GM19239 (cell line): ENCODE measurements at places on chromosomes 12 and 14.

GRCh38 chr12:1797011-1797901 lies 23.1 kb upstream of the LRTM2 start:
- peak; percentile 33 for DNase-seq

DNA sequence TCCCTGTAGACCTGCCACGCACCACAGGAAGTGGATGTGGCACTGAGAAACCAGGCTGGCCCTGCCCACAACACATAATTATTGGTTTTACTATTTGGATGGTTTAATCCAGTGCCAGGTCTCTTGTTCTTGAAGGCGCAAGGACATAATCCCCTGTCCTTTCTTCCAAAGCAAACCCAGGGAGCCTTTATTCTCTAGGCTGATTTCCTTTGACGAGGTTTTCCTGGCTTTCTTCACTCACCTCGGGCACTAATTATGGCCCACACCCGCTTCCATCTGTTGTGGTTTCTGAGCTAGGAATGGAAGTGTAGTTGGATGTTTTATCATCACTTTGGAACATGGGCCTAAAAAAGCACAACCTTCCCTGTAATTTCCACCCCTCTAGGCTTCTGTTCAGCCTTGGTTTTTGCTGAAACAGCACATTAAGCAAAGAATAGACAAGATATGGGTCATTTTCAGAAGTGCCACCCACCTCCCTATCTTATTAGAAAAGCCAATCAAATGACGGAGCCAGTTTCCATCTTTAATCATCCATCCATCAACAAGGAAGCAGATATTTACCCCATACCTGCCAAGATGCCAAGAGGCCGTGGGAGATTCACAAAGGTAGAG lies 73.9 kb downstream of the PPP1R36 start:
- DNase-seq: no peak

DNA sequence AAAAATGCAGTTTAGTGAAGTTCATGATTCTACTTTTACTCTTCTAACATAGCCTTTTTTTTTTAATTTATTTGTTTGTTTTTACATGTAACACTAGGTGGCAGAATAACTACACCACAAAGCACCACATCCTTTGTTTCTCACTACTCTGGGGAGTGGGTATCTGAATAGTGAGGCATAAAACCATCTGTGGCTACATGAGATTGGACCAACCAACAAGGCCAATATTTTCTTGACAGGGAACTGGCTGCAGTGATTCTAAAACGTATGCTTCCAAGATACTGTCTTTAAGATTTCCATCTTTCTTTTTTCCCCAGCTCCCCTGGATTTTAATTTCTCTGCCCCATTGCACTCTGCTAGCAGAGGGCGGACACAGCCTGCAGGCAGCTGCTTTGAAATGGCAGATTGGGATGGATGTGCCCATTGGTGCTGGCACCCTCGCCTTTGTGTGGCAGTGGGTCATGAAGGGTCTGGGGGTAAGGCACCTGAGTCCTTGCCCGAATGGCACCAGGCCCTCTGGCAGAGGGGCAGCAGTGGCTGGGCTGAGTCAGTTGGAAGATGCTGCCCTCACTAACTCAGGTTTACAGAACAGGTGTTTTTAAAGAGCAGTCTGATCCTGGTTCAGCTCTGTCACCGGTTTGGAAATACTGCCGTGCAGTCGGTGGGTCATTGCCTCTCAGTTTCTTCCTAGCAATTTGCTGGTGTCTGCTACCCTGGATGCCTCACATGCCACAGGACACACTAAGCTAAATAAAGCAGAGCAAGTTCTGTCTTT lies 429.1 kb downstream of the RAD51B start:
- DNase-seq: no peak

GRCh38 chr14:20848316-20848954 lies 42.8 kb upstream of the RNASE3 start:
- DNase-seq: no peak

- no peak for DNase-seq
Measured at GRCh38 chr12:55659486-55660385, 23.0 kb downstream of the OR10P1 start.

DNA sequence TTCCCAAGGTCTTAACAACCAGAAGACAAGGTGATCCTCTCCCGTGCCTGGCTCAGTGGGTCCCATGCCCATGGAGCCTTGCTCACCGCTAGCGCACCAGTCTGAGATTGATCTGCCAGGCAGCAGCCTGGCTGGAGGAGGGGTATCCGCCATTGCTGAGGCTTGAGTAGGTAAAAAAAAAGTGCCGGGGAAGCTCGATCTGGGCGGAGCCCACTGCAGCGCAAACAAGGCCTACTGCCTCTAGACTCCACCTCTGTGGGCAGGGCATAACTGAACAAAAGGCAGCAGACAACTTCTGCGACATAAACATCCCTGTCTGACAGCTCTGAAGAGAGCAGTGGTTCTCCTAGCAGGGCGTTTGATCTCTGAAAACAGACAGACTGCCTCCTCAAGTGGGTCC lies 104.0 kb downstream of the C14orf39 start:
- no peak for DNase-seq

GRCh38 chr12:124510301-124510970 lies 57.0 kb downstream of the NCOR2 start:
- no peak for DNase-seq

DNA sequence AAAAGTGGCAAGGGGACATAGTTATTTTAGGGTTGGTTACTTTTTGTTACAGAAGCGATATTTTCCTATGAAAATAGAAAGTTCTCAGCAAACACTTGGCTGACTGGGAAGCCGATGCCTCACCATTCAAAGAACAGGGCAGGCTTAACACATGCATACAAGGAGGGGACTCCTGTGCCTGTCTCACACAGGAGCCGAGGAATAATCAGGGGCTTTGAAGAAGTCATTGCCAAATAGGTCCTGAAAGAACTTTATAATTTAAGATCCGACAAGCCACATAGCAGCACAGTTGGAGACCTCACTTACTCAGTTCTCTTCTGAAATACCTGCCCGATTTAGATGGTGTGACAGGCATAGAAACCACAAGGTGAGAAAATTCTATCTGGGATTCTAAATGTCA lies 389.8 kb downstream of the EMP1 start:
- DNase-seq: no peak

GRCh38 chr12:56128670-56129205 lies 671 bp downstream of the ESYT1 start:
- no peak for DNase-seq

DNA sequence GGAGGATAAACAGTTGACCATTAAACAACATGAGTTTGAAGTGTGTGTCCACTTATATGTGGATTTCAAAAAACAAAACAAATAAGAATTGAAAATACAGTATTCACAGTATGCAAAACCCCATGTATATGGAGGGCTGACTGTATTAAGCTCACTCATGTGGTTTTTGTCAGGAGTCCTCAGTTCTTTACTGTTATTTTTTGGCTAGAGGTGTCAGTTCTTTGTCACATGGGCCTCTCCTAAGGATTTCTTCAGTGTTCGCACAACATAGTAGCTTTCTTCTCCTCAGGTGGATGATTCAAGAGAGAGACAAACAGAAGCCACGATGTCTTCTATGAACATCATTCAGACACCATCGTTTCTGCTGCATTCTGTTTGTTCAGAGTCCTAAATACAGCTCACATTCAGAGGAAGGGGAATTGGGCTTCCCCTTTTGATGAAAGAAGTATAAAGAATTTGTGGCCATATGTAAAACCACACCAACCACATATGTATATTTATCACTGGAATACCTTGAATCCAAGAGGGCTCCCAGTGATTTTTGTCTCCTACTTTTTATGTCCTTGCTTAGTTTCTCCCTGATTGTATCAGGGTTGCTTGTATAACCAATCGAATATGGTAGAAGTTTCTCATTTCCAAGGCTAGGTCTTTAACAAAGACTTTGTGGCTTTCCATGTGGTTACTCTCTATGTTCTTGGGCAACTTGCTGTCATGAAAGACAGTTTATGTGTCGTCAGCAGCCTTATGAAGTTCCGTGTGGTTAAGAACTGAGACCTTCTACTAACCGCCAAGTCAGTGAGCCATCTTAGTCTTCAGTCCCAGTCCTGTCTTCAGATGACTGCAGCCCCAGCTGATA lies 18.9 kb downstream of the MNAT1 start:
- peak; percentile 58 for DNase-seq

DNA sequence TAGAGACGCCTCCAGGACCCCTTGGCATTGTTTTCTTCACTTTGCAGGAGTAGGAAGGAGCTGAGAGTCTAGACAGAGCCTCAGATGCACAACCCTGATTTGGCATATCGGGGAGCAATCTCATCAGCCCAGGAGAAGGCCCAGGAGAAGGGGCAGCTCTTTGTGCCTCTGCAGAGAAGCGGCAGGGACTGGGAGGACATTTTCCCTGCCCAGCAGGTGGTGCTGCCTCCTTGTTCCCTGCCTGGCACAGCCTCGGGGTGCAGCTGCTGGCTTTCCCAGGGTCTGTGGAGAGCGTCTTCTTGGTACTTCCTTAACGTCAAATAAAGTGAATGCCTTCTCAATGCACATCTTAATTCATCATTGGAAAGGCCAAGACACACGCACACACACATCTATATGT lies 419.5 kb downstream of the TMEM121 start:
- DNase-seq: no peak

DNA sequence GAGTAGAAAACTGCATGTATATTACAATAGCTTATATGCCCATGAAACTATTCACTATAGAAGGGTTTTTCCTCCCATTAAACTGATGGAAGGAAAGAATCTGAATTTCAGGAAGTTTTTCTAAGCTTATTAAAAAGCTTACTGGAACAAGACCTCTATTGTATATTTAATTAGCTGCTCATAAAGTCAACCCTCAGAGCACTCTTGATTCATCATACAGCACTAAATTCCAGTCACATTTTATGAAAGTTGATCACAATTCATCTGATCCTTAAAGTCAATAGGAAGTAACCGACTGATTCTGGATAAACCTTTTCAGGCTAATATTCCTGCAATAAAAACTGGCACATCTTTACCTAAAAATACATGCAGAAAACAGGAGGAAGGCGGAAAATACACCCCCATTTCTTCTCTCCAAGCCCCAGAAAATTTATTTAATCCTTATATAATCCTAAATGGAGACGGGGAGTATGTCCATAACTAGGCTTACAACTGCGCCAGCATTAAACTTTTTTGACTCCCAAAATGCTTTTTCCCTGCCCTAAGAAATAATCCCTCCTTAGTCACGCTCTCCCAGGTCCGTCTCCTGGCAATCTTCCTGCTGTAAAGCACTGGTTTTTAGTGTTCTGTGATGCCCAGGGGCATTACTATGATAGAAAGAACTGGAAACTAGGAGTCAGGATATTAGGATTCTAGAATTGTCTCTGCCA lies 35.3 kb downstream of the DICER1 start:
- DNase-seq: no peak

- no peak for DNase-seq
Measured at GRCh38 chr14:58401587-58401986, 5.9 kb downstream of the TOMM20L start.

DNA sequence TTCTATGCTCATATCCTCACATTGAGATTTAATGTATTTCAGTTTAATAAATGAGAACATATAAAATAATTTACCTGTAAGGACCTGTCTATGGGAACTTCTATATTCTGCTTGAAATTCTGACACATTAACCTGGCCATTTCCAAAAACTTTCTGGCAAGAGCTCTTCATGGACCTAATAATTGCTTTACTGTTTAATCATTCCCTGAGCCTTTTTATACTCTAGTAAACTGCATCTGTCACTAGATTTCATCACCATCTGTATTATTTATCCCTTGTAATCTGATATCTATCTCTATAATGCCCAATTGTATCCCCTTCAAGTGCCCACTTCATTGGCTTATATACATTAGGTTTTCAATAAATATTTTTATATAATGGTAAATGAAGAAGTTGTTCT lies 327.7 kb downstream of the RAD51B start:
- DNase-seq: no peak

- no peak for DNase-seq
Measured at GRCh38 chr12:101713930-101714329, 16.5 kb downstream of the CHPT1 start.
